Neural crest cell (in vitro differentiated cells): ENCODE measurements at places on chromosomes 16 and 17. TPM values are rescaled to one million over a fixed set of nuclear protein-coding genes. Genes with fewer than 3 reads are reported as not detected.

GRCh38 chr17:3536716-3537115 is 20.9 kb downstream of the TRPV3 start:
- peak overlapping the region; percentile 27 for H3K27ac ChIP-seq
- peak overlapping the region; percentile 78 for H3K4me3 ChIP-seq
- peaks cover 38% of the 10 kb centered on the region for H3K4me1 ChIP-seq
- H3K27me3 ChIP-seq, result no peaks in the 10 kb centered on the region

- DNase-seq, result no peak
- no peak overlapping the region for H3K27ac ChIP-seq
- peaks cover 12% of the 10 kb centered on the region for H3K4me1 ChIP-seq
- no peaks in the 10 kb centered on the region for H3K36me3 ChIP-seq
- H3K27me3 ChIP-seq, result no peaks in the 10 kb centered on the region
These were observed 33.7 kb downstream of the GDE1 start for GRCh38 chr16:19488213-19488640.

DNA sequence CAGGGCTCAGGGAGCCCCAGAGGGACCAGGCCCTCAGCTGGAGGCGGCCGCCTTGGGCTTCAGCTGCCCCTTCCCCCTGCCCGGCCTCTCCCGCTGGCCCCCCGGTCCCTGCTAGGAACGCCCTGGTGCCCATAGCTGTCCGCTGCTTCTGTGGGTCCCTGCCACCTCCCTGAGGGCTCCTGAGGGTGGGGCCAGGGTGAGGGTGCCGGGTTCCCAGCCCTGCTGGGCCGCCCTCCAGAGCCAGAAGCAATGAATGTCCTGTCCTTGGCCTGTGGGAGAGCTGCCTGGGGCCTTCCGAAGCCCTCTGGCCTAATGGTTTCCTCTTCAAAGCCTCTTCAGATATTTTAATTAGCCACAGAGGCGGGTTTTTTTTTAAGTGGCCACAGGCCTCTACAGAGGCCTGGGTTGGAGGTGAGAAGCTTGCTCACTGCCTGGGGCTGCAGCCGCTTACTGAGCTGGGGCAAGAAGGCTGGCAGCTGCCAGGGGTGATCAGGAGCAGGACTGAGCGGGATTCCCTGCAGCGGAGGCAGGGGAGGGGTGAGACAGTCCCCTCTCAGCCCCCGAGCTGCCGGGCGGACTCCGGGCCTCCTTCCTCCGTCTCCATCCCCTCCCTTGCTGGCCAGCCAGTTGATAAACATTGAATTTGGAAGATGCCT is 9.9 kb downstream of the CENPX start:
- DNase-seq, result no peak
- no peaks in the 10 kb centered on the region for H3K36me3 ChIP-seq
- no peaks in the 10 kb centered on the region for H3K27me3 ChIP-seq

- H3K27ac ChIP-seq, result peak overlapping the region; percentile 97
- peak overlapping the region; percentile 95 for H3K4me3 ChIP-seq
- H3K4me1 ChIP-seq, result peaks cover 44% of the 10 kb centered on the region
- no peak for DNase-seq
These were observed 1.3 kb downstream of the SBK1 start for GRCh38 chr16:28293601-28293960.

DNA sequence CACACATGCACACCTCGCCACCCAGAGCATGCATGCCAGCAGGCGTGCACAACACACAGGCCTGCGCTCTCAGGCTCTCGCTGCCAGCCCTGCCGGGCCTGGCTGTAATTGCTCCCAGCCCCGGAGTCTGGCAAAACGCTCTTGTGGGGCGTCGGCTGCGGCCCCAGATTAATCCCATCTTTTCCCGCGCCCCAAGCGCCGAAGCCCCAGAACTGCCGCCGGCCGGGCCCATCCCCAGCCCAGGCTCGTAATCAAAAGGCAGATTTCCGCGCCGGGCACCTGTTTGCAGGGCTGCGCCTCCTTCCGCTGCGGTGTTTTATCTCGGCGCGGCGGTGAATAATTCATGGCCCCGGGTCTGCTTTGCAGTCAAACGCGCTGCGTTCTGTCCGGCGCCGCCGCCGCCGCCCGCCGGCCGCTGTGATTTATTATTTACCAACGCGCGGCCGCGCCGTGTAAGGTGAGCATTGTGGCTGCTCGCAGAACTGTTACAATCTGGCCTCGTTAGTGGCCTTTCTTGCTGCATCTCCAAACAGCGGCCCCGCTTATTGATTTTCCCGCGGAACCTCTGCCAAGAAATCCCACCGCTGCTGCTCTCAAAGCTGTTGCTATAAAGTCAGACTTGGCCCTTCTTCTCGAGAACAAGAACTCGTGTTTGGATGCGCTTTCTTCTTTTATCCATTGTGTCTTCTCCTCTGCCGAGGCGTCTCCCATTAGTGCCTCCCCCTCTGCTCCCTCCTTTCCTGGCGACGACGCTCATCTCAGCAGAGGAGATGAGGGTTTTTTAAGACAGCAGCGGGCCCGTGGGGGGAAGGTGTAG is 126.1 kb downstream of the IRX5 start:
- H3K27ac ChIP-seq, result peak overlapping the region; percentile 45
- H3K4me3 ChIP-seq, result peak overlapping the region; percentile 90
- DNase-seq, result peak; percentile 50
- peaks cover 45% of the 10 kb centered on the region for H3K27me3 ChIP-seq
- H3K36me3 ChIP-seq, result no peaks in the 10 kb centered on the region
- peaks cover 15% of the 10 kb centered on the region for H3K4me1 ChIP-seq

ZNF19 gene
- 6.4 and 7.4 TPM in 2 replicates for total RNA-seq

- peak overlapping the region; percentile 98 for H3K4me3 ChIP-seq
- DNase-seq, result no peak
- H3K27ac ChIP-seq, result peak overlapping the region; percentile 97
- H3K36me3 ChIP-seq, result peaks cover 2% of the 10 kb centered on the region
These were observed 523 bp downstream of the KCTD2 start for GRCh38 chr17:75047398-75048098.

DNA sequence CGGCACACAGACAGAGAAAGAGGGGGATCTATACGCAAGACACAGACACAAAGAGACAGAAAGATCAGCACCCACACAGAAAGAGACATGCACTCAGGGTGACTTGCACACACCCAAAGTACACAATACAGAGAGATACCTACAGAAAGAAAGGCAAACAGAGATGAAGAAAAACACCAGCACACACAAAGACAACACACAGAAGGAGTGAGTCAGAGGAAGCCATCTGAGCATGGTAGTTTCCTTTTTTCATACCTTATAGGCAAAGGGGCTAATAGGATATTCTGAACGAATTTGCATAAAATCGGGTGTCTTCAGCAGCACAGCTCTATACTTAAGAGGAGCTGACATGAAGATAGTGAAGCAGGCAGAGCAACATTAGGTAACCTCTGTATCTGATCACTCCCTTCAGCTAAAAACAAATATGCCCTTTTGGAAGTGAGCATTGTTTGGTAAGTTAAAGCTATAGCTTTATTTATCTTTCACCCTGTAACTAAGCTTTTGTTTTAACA is 198.6 kb downstream of the AATF start:
- H3K27ac ChIP-seq, result peak overlapping the region; percentile 81
- H3K27me3 ChIP-seq, result no peaks in the 10 kb centered on the region
- DNase-seq, result no peak

GRCh38 chr17:78290721-78291120 is 59.3 kb downstream of the TMEM235 start:
- H3K4me3 ChIP-seq, result no peak overlapping the region
- no peaks in the 10 kb centered on the region for H3K4me1 ChIP-seq
- no peak for DNase-seq
- no peaks in the 10 kb centered on the region for H3K36me3 ChIP-seq
- no peaks in the 10 kb centered on the region for H3K27me3 ChIP-seq

- DNase-seq, result no peak
- no peak overlapping the region for H3K27ac ChIP-seq
- peaks cover 8% of the 10 kb centered on the region for H3K4me1 ChIP-seq
- peaks cover 2% of the 10 kb centered on the region for H3K36me3 ChIP-seq
- no peaks in the 10 kb centered on the region for H3K27me3 ChIP-seq
- no peak overlapping the region for H3K4me3 ChIP-seq
These were observed 14.9 kb upstream of the CLEC18A start for GRCh38 chr16:69936252-69936651.

GRCh38 chr17:333626-334396 is 18.8 kb downstream of the RPH3AL start:
- DNase-seq, result peak; percentile 38
- H3K27ac ChIP-seq, result peak overlapping the region; percentile 35
- peak overlapping the region; percentile 62 for H3K4me3 ChIP-seq
- peaks cover 23% of the 10 kb centered on the region for H3K27me3 ChIP-seq

- peaks cover 36% of the 10 kb centered on the region for H3K4me1 ChIP-seq
These were observed 13.4 kb upstream of the TAOK1 start for GRCh38 chr17:29376667-29377270.

- no peak for DNase-seq
- no peaks in the 10 kb centered on the region for H3K36me3 ChIP-seq
- H3K27me3 ChIP-seq, result peaks cover 5% of the 10 kb centered on the region
- H3K27ac ChIP-seq, result no peak overlapping the region
- H3K4me3 ChIP-seq, result no peak overlapping the region
These were observed 7.3 kb downstream of the CACNA1H start for GRCh38 chr16:1159973-1160772.

ZFP3 gene
- 0.11 and 0.12 TPM in 2 replicates for total RNA-seq

NOL3 gene
- 4.5 and 5.8 TPM in 2 replicates for total RNA-seq

GRCh38 chr16:2715064-2715463 is 5.0 kb downstream of the PRSS27 start:
- H3K36me3 ChIP-seq, result no peaks in the 10 kb centered on the region
- no peak overlapping the region for H3K27ac ChIP-seq
- peak overlapping the region; percentile 62 for H3K4me3 ChIP-seq
- peaks cover 8% of the 10 kb centered on the region for H3K27me3 ChIP-seq

NPIPB13 gene
- 11.2 and 15.4 TPM in 2 replicates for total RNA-seq

PDPK1 gene
- total RNA-seq, result 34.2 and 37.5 TPM in 2 replicates

DNA sequence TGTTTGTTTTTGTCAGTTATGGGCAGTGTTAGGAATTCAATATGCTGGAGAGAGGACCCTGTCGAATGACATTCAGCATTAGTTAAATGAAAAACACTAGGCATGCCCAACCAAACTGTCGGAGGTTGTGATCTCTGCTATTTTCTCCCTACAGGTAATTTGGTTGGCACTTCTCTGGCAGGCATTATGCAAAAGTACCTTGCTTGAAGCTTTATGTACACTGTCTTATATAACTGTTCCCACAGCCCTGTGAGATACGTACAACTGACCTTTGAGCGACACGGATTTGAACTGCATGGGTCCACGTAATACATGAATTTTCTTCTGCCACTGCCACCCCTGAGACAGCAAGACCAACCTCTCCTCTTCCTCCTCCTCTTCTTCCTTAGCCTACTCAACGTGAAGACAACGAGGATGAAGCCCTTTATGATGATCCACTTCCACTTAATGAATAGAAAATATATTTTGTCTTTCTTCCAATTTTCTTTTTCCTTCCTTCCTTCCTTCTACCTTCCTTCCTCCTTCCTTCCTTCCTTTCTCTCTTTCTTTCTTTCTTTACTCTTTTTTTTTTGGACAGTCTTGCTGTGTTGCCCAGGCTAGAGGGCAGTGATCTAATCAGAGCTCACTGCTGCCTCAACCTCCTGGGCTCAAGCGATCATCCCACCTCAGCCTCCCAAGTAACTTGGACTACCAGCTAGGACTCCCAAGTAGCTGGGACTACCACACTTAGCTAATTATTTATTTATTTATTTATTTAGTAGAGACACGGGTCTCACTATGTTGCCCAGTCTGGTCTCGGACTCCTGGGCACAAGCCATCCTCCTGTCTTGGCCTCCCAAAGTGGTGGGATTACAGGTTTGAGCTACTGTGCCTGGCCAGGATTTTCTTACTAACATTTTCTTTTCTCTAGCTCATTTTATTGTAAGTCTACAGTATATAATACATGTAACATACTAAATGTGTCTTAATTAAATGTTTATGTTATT is 77.3 kb downstream of the WIPI1 start:
- no peak overlapping the region for H3K27ac ChIP-seq
- no peaks in the 10 kb centered on the region for H3K36me3 ChIP-seq
- DNase-seq, result no peak
- no peaks in the 10 kb centered on the region for H3K27me3 ChIP-seq
- peaks cover 37% of the 10 kb centered on the region for H3K4me1 ChIP-seq
- H3K4me3 ChIP-seq, result no peak overlapping the region

PGAP3 gene
- total RNA-seq, result 18.2 and 21.7 TPM in 2 replicates

DNA sequence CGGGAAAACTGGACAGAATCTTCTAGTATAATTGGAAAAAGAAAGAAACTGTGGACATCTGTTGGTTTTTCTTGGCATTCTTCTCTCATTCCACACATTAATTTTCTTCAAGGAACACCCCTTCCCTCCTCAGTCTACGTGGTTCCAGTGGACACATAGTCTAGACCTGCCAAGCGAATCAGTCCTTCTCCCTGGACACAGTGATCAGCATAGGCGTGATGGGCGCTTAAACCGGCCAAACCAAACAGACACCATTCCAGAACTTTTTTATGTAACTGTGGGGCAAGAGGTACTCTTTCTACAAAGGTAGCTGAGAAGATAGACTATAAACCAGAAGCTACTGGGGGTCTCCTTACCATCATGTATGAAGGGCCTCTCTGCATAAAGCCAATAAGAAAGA is 121.8 kb upstream of the COX10 start:
- H3K4me3 ChIP-seq, result no peak overlapping the region

RETREG3 gene
- 44.2 and 48.7 TPM in 2 replicates for total RNA-seq

OSGIN1 gene
- 2.4 and 3.0 TPM in 2 replicates for total RNA-seq

PPP1R27 gene
- not detected in 2 replicates for total RNA-seq

GRCh38 chr17:57466521-57466920 is 210.2 kb downstream of the MSI2 start:
- H3K27me3 ChIP-seq, result no peaks in the 10 kb centered on the region
- DNase-seq, result no peak
- peaks cover 86% of the 10 kb centered on the region for H3K4me1 ChIP-seq
- H3K4me3 ChIP-seq, result peak overlapping the region; percentile 69
- H3K27ac ChIP-seq, result peak overlapping the region; percentile 91

DNA sequence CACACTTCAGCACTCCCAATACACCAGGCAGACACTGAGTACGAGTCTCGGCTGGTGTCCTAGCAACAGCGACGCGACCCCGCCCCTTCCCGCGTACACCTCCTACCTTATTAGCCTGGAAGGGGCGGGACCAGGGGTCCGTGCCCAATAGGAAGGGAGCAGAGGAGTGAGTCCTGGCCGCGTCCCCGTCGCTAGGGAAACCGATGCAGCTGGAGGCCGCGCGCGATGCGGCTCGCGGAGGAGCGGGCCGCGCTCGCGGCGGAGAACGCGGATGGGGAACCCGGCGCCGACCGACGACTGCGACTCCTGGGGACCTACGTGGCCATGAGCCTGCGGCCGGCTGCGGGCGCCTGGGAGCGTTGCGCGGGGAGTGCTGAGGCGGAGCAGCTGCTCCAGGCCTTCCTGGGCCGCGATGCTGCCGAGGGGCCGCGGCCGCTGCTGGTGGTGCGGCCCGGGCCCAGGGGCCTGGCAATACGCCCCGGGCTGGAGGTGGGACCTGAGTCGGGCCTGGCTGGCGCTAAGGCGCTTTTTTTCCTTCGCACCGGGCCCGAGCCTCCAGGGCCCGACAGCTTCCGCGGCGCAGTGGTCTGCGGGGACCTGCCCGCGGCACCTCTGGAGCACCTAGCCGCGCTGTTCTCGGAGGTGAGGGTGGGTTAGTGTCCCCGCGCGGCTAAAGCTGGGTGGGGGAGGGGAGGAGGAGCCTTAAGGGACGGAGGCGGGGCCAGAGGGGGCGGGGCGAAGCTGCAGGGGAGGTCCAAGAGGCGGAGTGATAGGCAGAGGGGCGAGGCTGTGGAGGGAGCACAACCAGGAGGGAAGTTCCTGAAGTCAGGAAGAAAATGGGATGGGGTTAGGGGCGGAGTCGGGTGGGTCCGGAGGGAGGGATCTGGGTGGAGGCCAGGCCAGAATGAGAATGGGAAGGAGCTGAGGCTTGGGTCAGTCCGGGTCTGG is at the start of gene DNAH9:
TSS of gene DNAH9 (plus strand) at position 197 of the 948 bp plus-strand sequence. CDS start at position 226, 29 bp downstream.
- no peaks in the 10 kb centered on the region for H3K36me3 ChIP-seq
- H3K27ac ChIP-seq, result no peak within 1 kb of the TSS
- H3K27me3 ChIP-seq, result peaks cover 21% of the 10 kb centered on the region
- peaks cover 10% of the 10 kb centered on the region for H3K4me1 ChIP-seq

- DNase-seq, result no peak
- H3K27ac ChIP-seq, result peak overlapping the region; percentile 35
These were observed 30.3 kb upstream of the RCVRN start for GRCh38 chr17:9935408-9935807.
